ENCODE measurements at places on chromosomes 1 and 21.

GRCh38 chr1:206145771-206146290, 28.6 kb upstream of the AVPR1B start:
- no peak for DNase-seq

- DNase-seq: no peak
These were observed 215.0 kb downstream of the SLC35F3 start for GRCh38 chr1:234119431-234119830.

- no peak for DNase-seq
These were observed 132.7 kb upstream of the IPO9 start for GRCh38 chr1:201696217-201696761.

GRCh38 chr1:236465231-236465958, 58.4 kb upstream of the LGALS8 start:
- DNase-seq: no peak

DNA sequence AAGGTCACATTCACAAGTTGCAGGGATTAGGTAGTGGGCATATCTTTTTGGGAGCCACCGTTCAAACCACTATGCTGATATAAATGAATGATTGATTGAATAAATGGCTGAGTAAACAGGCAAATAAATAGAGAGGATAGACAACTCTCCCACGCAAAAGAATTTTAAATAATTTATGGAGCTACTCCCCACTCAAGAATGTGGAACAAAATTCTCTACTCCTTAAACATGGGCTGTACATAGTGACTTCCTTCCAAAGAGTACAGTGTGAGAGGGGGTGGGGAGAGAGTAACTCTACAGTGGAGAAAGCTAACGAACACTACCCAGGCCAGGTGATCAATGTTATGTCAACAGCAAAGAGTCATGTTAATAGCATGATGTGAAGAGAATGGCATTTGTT, 40.7 kb downstream of the KRTAP19-8 start:
- DNase-seq: no peak

Measured in GM20000 (cell line).